ENCODE measurements at places on chromosomes 12 and 14.

DNA sequence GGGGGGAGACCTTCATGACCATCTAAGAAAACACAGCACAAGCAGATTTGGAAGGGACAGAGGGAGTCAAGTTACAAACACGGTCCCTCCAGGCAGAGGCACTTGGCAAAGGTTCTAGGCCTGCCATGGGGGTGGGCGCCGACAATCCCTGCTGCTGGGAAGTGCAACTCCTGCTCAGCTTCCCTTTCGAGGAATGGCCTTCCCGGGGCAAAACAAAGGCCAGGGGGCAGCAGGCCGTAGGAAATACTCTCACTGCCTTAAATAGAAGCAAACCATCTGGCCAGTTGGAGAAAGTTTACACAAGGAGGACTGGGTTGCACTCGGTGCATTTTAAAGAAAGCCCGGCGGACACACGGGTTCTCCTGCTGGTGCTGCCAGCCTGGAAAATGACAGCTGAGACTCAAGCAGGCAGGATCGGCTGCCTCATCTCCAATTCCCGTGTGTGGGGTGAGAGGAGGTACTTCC lies 65.8 kb downstream of the ITPK1 start:
- DNase-seq = no peak

DNA sequence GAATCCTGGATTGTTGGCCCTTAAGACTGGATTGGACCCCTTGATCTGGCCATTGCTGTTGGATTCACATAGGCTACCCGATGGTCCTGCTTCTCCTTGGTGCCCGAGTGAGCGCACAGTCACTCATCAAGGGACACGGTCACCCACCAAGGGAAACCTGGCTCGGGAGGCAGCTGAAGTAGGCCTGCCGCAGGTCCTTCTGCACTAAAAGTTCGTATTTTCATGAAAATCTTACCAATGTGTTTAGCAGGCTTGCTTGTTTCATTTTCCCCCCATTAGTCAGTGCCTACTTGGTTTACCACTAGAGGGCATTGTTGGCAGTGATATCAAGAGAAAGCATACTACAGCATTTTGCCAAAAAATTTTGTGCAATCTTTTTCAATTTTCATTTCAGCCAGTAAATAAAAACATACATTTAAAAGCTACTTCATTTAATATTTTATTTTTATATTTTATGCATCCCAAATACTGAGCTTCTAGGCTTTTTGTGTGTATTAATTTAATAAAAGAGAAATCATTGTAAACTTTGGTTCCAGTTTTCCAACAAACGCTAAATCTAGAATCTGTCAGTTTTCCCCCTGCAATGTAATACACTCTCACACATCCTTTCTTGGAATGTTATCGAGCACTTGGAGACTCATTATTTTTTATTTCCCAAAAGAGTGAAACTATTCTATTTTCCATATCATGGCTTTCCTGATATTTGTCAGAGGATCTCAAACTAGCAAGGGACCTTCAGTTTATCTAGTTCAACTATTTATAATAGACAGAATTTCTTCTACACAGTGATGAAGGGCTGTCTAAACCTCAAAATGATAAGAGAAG lies 116.7 kb downstream of the LMNTD1 start:
- peak; percentile 9 for DNase-seq

GRCh38 chr14:57609192-57610075 lies 115.8 kb upstream of the CCDC198 start:
- peak; percentile 36 for DNase-seq

DNA sequence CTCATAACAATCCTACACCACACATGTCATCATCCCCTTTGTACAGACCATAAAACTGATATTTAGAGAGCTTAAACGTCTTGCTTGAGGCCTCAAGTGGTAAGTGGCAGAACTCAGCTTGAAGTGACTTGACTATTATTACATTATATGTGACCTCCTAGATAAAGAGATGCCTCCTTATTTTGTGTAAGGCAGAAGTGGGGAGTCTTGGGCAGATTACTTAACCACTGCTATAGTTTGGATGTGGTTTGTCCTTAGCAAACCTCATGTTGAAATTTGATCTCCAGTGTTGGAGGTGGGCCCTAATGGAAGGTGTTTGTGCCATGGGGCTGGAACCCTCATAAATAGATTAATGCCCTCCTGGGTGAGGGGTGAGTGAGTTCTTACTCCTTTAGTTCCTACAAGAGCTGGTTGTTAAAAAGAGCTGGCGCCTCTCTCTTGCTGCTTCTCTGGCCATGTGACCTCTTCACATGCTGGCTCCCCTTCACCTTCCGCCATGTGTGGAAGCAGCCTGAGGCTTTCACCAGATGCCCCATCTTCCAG lies 37.4 kb downstream of the RCOR1 start:
- DNase-seq = peak; percentile 81

DNA sequence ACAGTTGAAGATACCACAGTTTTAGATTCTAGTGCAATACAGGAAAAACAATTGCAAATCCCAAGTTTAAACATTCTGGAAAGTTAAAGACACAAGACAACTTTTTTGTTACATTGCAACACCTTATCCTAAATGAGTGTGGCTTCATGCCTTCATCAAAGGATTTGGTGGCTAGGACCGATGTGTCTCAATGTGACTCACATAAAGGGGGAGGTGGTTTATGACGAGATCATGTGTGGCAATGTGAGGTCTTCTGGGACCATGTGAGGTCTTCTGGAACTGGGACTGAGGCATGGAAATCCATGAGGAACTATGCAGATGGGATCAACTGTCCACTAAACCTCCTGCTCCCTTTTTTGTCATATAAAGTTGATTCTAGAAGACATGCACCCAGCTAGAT lies 166.2 kb downstream of the PAX9 start:
- no peak for DNase-seq

GRCh38 chr14:91835197-91835919 lies 32.0 kb downstream of the TC2N start:
- no peak for DNase-seq

DNA sequence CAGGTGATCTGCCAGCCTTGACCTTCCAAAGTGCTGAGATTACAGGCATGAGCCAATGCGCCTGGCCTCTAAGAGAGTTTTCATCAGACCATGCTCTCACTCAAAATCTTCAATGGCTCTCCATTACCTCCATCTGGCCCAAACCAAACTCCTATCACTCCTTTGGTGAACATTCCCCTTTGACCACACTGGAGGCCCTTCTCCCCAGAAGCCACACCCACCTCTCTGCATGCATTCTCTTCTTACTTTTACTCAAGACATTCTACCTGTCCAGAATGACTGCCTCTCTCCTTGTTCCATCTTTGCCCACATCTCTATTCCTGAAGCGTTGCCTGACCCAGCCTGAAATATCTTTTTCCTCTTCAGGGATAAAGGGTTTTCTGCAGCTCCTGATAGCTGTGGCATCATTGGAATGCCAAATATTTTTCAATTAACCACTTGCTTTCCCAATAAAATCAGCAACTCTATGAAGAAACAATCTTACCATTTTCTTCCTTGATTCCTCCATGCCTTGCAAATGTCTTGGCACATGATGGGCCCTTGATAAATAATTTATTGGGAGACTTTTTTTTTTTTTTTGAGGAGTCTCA lies 15.5 kb downstream of the PLEK2 start:
- no peak for DNase-seq

DNA sequence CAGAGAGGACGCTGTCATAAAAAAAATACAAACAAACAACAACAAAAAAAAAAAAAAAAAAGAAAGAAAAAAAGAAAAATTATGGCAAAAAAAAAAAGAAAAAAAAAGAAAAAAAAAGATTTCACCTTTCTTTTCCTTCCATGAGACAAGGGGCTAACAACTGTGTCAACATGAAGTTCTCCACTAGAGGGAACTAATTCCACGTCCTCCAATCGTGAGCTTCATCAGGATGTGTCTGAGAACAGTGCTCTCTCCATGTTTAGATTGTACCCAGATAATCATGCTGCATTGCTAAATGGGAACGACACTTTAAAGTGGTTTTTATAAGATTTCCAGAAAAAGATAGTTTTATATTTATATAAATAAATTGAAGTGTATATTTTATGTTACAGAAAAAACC lies 96.2 kb upstream of the PTPRB start:
- peak; percentile 31 for DNase-seq

DNA sequence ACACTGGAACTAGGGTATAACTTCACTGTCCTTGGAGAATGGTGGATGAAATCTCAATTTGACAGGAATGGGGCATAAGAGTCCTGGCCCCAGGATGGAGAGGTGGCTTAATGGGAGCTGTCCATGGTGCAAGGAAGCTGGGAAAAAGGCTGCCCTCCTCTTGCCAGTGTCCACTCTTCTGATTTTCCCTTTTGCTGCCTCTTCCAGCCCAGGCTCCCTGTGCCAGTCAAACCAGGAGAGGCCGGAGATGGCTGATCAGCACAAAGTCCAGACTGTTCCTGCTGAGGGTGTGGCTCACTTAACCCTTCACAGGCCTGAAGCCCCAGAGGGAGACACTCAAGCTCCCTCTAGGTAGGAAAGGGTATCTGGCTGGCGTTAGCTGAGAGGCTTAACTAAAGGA lies at the start of gene MYO1A:
Gene MYO1A (minus strand): TSS at position 240 of the 400 bp plus-strand sequence. CDS start 1,806 bp downstream, outside the sequence.
- DNase-seq = no peak

DNA sequence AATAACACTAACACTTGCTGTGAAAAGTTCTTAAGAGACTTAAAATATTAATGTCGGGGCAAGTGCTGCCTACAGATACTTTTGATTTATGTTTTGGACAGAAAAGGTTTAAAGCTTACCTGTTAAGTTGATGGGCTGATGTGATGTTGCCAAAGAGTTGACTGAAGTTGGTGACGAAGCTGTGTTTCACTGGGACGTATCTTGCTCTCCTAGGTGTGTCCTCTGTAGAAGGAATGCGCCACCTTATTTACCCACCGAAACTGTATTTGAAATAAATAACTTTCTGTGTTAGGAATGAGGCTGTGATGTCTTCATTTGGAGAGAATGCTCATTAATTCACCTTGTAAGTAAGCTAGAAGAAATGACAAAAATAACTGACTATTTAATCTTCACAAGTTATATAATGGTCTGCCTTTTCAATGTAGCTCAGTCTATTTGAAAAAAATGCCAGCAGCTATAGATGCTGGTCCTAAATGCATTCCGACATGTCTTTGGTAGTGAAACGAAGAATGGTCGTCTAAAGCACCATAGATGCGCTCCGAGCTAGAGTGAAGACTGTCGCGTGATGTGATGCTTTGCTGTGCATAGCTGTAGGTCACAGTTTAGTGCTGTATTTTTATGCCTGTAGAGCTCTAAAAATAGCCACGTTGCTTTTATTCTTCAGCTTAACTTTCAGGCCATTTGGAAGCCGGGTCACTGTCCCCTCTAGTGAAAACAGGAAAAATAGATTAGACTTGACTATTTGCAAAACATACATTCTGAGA lies at the start of gene RD3L:
Gene RD3L (minus strand): TSS at position 557 of the 764 bp plus-strand sequence. CDS start 834 bp downstream, outside the sequence.
- DNase-seq = no peak

DNA sequence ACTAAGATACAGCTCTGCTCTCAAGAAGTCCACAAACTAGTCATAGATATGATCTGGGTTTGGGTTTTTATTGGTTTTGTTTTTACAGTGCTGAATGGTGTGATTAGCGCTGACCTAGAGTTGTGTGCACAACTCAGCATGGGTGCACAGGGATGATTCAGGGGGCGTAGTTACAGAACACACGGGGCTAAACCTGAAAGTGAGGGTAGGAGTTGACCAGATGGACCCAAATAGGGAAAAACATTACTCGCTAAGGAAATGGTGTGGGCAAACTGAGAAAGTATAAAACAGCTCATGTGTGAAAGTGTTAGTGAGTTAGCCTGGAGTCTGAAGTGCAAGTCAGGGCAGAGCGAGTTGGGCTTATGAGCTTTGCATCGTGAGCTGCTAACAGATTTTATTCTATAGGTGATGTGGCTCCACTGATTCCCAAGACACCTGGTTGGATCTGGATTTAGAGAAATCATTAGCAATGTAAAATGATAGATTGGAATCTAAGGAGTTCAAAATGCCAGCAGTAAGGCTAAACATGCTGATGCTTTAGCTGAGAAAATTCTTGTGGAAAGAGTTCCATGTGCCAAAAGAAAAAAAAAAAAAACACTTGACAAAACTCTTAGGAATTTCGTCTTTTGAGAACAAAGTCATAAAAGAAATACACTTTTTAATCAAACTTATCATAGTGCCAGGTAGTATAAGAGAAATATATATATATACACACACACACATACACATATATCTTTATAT lies 134.9 kb downstream of the SLC5A8 start:
- DNase-seq = no peak

GRCh38 chr12:95337146-95337545 lies 119.5 kb downstream of the VEZT start:
- DNase-seq = no peak

DNA sequence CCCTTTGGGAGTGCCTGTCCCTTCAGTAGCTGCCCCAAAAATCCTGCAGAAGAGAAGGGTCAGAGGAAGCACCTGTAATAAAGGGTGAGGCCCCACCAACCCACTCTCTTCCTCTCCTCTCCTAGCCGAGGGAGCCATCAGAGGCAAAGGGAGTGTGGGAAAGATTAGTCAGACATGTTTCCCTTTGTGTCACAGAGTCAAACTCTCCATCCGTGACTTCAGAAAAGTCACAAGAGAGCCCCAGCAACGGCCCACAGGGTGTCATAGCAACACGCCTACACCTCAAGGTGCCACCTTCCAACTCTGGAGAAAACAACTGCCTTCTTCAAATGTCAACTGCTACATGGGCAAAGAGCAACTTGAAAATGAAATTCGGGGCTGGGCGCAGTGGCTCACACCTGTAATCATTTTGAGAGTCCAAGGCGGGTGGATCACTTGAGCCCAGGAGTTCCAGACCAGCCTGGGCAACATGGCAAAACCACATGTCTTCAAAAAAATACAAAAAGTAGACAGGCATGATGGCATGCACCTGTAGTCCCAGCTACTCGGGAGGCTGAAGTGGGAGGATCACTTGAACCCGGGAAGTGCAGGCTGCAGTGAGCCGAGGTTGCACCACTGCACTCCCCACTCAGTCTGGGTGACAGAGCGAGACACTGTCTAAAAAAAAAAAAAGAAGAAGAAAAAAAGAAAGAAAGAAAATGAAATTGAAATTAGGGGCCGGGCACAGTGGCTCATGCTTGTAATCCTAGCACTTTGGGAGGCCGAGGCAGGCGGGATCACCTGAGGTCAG lies 17.7 kb upstream of the CD27 start:
- DNase-seq = no peak

GRCh38 chr12:70466753-70467152 lies 100.7 kb downstream of the KCNMB4 start:
- DNase-seq = no peak

- DNase-seq = no peak
Observed at GRCh38 chr14:68094158-68094557, 274.6 kb downstream of the RAD51B start.

DNA sequence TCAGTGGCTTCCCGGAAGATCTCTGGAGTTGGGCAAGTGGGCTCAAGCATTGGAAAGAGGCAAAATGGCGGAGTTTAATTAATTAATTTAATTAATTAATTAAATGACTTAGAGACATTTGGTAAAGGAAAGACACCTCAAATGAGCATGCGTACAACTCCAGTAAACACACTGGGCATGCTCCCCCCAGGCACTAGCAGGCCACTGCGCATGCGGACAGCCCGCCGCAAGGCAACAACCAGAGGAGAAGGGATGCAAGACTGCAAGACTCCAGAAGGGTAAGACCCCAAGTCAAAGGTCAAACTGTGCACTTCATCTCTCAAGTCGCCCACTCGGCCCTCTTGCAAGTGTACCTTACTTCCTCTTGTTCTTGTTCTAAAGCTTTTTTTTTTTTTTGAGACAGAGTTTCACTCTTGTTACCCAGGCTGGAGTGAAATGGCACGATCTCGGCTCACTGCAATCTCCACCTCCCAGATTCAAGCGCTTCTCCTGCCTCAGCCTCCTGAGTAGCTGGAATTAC lies 57.8 kb upstream of the PSMC1 start:
- DNase-seq = no peak

- no peak for DNase-seq
Observed at GRCh38 chr12:32110942-32111341, 4.3 kb downstream of the BICD1 start.

- DNase-seq = no peak
Observed at GRCh38 chr14:52370406-52370935, 56.4 kb downstream of the PTGER2 start.

Data from NCI-H524 (cell line).